Inflammatory macrophage treated with lipopolysaccharide for 1 hour (primary cell): ENCODE measurements at places on chromosomes 5 and 9.

- no peak for DNase-seq
These were observed 295.6 kb downstream of the KIF4B start for GRCh38 chr5:155309021-155309746.

- DNase-seq, result no peak
These were observed at the start of gene NPR3 for GRCh38 chr5:32710550-32711361. TSS of gene NPR3 (plus strand) at chr5:32711321. CDS start at chr5:32711777, 456 bp downstream.

DNA sequence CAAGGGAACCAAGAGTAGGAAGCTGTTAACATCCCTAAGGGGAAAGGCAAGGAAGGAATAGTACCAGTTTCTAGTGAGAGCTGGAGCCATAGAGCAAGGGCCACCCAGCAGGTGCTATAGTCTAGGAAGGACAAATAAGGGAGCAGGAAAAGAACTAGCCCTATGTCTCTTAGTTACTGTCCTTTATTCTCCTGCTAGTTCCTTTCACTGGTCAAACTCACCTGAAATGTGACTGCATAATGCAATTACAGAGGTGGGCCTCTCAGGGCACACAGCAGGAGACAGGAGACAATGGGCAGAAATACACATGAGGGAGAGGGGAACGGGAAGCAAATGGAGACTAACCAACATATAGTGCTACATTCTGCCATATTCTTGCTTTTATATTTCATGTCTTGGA, 26.7 kb upstream of the FRMPD1 start:
- no peak for DNase-seq

GRCh38 chr9:16341177-16341576, 529.3 kb downstream of the BNC2 start:
- no peak for DNase-seq
